ENCODE measurements at places on chromosomes 1 and 21.

GRCh38 chr1:154325583-154326545 lies 539 bp downstream of the ATP8B2 start:
- H3K4me1 ChIP-seq: peaks cover 45% of the 10 kb centered on the region
- peak overlapping the region; percentile 98 for H3K27ac ChIP-seq
- H3K4me3 ChIP-seq: peak overlapping the region; percentile 81

- H3K27ac ChIP-seq: no peak overlapping the region
- DNase-seq: no peak
- no peaks in the 10 kb centered on the region for H3K4me1 ChIP-seq
- H3K4me3 ChIP-seq: no peak overlapping the region
- H3K36me3 ChIP-seq: peaks cover 67% of the 10 kb centered on the region
These were observed 47.5 kb downstream of the CBS start for GRCh38 chr21:43027846-43028731.

DNA sequence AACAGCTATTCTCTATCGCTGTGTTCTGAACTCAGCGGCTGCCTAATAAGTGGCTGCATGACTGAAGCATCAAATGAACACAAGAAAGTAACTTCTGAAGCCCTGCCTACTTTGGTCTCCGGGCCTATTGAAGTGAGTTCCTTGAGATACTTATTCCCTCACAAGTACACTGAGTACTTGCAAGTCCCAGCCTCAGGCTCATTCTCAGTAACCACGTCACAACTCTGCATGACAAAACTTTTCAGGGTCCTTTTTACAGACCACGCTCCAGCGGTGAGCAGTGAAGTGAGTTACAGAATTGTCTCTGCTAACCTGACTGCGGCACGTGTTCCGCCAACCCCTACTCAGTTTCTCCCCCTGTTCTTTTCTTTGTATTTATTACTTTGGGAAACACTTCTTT lies 1342.7 kb upstream of the ADGRL4 start:
- H3K27ac ChIP-seq: no peak overlapping the region
- no peak overlapping the region for H3K4me3 ChIP-seq
- no peaks in the 10 kb centered on the region for H3K4me1 ChIP-seq
- DNase-seq: no peak
- H3K36me3 ChIP-seq: no peaks in the 10 kb centered on the region
- no peaks in the 10 kb centered on the region for H3K27me3 ChIP-seq

GRCh38 chr21:29231756-29232529 lies 66.8 kb upstream of the BACH1 start:
- no peak for DNase-seq
- no peaks in the 10 kb centered on the region for H3K27me3 ChIP-seq
- peaks cover 14% of the 10 kb centered on the region for H3K4me1 ChIP-seq

- H3K4me1 ChIP-seq: peaks cover 96% of the 10 kb centered on the region
- H3K27me3 ChIP-seq: no peaks in the 10 kb centered on the region
- H3K27ac ChIP-seq: peak overlapping the region; percentile 96
- DNase-seq: no peak
- H3K36me3 ChIP-seq: no peaks in the 10 kb centered on the region
These were observed 6.5 kb downstream of the NBL1 start for GRCh38 chr1:19650416-19651140.
